ENCODE measurements at places on chromosomes 1 and 21.

GRCh38 chr1:86429835-86430234 is 5.9 kb downstream of the CLCA2 start:
- DNase-seq: no peak

- DNase-seq: no peak
Observed at GRCh38 chr21:46122237-46122671, 24.3 kb downstream of the COL6A2 start.

DNA sequence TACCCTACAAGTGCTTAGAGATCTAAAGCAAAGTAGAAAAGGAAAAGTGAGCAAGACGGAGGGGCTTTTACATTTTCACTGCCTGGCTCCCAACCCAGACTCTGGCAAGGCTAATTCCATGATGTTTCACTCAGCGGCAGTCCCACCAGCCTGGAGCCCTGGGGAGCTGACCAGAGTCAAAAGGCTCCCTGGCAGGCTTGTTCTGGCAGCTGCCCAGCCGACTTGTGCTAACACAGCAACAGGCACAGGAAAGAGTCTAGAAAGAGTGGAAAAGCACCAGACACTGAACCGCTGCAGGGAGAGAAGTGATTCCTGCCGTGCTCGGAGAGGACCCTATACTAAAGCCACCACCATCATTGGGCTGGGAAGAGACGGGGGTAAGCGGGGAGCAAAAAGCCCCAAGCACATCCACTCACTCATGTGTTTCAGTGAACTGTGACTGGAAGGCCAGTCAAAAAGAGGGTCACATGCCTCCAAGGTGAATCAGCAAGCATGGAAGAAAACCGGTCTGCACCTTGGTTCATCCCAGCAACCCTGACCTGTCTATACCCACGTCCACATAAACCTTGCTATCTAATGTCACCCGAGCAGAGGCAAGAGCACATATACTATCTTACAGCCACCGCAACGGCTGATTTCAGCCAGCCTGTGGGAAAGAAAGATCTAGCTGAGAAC is 8.0 kb downstream of the SMIM12 start:
- DNase-seq: no peak

DNA sequence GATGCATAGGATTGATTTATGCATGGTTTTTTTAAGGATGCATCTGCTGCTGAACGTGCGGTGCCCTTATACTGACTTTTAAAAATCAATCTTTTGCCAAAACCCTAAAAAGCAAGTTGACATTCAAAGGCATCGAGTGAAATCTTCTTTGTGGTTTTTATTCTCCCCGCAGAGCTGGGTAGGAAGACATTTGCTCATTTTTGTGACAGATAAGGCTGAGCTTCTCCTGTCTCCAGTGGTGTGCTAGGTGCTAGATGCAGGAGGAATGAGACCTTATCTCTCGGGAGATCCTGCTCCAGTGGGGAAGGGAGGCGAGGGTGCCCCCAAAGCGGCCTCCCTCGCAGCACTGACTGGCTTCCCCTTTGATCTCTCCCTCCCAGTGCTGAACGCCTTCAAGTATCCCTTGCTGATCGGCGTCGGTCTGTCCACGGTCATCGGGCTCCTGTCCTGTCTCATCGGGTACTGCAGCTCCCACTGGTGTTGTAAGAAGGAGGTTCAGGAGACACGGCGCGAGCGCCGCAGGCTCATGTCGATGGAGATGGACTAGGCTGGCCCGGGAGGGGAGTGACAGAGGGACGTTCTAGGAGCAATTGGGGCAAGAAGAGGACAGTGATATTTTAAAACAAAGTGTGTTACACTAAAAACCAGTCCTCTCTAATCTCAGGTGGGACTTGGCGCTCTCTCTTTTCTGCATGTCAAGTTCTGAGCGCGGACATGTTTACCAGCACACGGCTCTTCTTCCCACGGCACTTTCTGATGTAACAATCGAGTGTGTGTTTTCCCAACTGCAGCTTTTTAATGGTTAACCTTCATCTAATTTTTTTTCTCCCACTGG is 14.9 kb upstream of the CD101 start:
- no peak for DNase-seq

DNA sequence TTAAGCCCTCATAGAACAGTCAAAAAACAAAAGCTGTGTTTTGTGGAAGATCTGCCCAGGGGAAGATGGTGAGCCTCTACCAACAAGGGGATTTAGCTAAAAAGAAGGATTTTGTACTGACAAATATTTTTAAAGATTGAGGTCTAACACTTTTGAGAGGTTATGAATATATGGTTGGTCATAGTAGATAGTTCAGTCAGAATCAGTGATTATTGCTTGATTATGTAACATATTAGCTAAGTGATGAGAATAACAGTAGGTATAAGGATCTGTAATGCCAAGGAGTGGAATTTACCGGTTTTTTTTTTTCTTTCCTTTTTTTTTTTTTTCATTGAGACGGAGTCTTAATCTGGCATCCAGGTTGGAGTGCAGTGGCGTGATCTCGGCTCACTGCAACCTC is 79.0 kb downstream of the SASS6 start:
- DNase-seq: no peak

DNA sequence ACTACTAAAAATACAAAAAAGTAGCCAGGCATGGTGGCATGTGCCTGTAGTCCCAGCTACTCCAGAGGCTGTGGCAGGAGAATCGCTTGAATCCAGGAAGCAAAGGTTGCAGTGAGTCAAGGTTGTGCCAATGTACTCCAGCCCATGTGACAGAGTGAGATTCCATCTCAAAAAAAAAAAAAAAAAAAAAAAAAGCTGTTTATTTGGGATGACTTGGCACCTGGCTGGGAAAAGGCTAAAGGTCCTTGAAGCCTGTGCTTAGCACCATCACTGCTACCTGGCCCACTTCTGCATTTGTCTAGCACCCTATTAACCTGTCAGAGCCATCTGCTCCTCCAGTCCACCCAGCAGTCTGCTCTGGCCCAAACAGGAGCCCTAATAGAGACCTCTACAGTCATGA is 25.0 kb downstream of the PRDX6 start:
- DNase-seq: no peak

DNA sequence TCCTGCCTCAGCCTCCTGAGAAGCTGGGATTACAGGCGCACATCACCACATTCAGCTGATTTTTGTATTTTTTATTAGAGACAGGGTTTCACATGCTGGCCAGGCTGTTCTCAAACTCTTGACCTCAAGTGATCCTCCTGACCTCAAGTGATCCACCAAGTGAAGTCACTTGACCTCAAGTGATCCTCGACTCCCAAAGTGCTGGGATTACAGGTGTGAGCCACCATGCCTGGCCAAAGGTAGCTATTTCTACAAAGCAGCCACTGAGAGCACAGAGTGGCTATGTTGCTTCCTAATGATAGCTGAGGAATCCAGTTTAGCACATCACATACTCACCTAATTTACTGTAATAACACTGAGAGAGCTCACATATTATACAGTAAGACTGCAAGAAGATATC is 44.8 kb upstream of the CPLANE2 start:
- no peak for DNase-seq

DNA sequence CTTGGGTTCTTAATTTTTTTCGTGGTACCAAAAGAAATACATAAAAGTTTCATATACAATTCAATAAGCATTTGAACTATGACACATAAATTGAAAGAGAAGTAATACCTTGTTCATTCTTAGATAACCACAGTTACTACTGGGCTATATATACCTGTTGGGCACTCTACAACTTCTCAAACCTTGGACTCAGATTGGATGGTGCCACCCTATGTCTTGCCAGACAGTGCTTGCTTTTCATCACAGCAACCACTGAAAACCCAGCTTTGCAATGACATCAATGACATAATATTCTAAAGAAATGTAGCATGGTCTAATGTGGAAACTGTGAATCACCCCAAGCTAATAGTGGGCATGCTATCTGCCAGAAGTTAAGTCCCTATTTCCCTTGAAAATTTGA is 62.8 kb upstream of the DPH5 start:
- DNase-seq: no peak

GRCh38 chr21:41209016-41209619 is 41.2 kb downstream of the BACE2 start:
- no peak for DNase-seq

GRCh38 chr1:212536586-212536985 is 72.0 kb upstream of the ATF3 start:
- DNase-seq: no peak

- DNase-seq: no peak
Observed at GRCh38 chr1:88394958-88395357, 289.1 kb upstream of the PKN2 start.

DNA sequence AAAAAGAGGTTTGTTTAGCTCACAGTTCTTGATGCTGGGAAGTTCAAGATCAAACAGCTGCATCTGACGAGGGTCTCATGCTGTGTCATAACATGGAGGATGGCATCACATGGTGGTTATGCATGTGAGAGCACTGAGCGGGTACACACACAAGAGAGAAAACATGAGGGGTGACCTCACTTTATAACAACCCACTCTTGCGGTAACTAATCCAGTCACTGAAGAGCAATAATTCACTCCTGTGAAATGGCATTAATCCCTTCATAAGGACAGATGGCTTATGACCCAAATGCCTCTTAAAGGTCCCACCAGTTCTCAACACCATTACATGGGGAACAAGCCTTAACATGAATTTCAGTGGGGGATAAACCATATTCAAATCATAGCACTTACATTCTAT is 23.2 kb upstream of the CHIT1 start:
- DNase-seq: no peak

DNA sequence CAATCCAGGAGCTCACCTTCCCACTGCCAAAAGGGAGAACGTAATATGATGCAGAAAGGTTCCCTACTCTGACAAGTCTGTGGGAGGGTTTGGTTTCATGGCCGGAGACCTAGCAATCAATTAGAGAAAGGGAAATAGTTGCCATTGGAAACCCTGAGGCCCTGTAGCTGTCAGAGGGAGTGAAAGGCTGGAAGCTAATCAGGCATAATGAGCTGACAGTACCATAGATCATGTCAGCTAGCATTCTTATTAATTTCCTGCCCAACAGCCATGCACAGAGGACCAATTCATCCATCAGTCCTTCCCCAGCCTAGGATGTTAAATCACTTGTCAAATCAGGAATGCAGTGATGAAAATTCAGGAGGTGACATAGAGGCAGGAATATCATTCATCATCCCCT is 527.3 kb downstream of the PLPP3 start:
- DNase-seq: no peak

GRCh38 chr1:165903672-165904071 is 76.3 kb downstream of the UCK2 start:
- DNase-seq: no peak

DNA sequence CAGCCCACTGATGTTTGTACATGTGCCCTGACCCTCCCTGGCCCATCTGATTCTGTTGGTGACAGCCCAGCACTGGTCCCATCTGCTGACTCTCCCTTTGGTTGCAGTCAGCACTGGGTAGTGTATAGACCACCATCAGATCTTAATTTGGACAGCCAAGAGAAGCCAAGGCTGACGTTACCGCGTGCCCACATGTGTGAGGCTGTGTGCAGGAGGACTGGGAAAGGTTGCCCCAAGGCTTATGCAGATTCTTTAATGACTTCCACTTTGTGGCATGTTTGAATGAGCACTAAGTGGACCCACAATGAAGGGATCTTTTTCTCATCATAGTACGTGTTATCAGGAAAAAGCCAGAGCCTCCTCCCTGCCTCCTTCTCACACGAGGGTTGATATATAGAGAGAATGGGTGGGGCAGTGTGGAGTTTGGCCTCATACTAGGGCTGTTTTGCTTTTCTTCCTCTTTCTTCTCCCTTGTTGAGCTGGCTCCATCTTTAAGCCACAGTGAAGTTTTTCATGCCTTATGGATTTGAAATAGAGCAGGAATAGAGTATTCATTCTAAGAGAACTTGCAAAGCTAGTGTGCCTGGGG is 93.5 kb downstream of the NAV1 start:
- no peak for DNase-seq

DNA sequence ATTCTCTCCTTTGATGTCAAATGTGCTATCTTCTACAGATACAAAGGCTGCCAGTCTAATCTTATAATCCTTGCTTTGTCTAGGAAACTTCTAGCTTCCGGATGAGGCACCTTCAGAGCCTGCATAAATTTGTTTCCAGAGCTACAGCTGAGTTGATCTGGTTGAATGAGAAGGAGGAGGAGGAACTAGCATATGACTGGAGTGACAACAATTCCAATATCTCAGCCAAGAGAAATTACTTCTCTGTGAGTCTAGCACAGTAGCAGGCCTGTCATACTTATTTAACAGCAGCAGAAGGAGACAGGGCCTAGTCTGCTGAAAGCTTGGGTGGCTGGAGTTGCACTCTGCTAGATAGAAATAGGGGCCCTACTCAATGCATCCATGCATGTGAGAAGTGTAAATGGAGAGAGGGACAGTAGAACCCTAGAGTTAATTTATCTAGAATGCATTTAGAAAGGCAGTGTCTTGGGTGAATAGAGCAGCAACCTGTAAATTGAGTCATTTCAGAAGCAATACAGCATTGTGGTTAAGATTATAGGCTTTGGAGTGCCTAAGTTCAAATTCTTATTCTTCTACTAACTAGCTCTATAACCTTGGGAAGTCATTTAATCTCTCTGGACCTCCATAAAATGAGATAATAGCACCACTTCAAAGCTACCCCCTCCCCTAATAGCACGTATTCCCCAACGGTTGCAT is 89.0 kb downstream of the MACF1 start:
- no peak for DNase-seq

GRCh38 chr1:117106478-117106877 is 15.1 kb downstream of the TRIM45 start:
- no peak for DNase-seq

DNA sequence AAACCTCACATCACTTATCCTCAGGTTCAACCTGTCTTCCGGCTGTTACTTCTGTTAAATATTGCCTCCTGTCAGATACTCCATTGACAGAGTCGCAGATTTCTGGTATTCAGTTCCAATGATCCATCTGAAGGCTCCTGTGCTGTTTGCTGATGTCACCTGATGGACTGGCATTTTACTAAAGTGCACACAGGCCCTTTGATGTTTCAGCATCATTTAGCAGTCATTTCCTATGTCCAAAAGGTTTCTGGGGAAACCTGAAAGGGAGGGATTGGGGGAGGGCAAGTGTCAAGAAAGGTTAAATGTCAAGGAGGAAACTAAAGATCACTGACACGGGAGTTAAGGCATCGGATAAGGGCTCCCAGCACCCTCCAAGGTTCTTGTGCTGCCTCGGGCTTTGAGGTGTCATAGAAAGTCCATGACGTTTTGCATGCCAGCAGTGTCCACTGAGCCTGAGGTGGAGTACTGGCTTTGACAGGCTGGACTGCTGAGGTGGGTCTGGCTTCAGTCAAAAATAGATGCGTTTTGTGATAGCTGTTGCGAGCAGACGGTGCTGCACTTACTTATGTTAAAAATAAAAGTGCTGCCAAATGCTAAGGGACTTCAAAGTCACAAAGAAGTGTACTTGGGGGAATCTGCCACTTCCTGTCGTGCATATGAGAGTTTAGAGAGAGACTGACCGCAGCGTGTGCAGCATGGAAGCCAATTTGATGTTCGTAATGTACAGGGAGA is 30.8 kb downstream of the XCL2 start:
- DNase-seq: no peak

DNA sequence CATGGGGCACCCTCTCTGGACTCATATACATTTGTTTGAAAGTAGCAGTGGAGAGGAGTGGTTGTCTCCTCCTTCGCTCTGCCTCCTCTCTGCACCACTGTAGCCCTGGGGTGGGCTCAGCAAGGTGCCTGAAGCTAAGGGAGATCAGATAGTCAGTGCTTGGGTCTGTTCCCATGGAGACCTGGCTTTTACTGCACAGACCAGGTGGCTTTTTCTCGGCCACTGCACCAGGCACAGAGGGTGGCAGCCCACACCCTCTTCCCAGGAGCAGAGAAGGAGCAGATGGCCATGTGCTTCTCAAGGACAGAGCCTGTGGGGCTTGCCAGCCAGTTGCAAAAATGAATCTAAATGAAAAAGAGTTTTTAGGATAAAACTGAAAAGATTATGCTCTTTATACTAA is 123.4 kb upstream of the KCNK1 start:
- no peak for DNase-seq
